ENCODE measurements at places on chromosomes 16 and 17. TPM values are rescaled to one million over a fixed set of nuclear protein-coding genes. Genes with fewer than 3 reads are reported as not detected.

VTN gene
- 2.7 TPM for polyA plus RNA-seq

OMG gene
- polyA plus RNA-seq, result 0.42 TPM

KCTD5 gene
- polyA plus RNA-seq, result 18.5 TPM

EZH1 gene
- polyA plus RNA-seq, result 23.4 TPM

KRT25 gene
- polyA plus RNA-seq, result not detected

TLCD3B gene
- 0.95 TPM for polyA plus RNA-seq

MYH11 gene
- 15.4 TPM for polyA plus RNA-seq

LRRC37A gene
- 1.6 TPM for polyA plus RNA-seq

MRPL58 gene
- polyA plus RNA-seq, result 23.8 TPM

ZNF385C gene
- polyA plus RNA-seq, result 16.1 TPM

RDM1 gene
- polyA plus RNA-seq, result 0.35 TPM

KRTAP4-1 gene
- not detected for polyA plus RNA-seq

ZNF785 gene
- 11.5 TPM for polyA plus RNA-seq

PTX4 gene
- 0.71 TPM for polyA plus RNA-seq

UNC45B gene
- 227 TPM for polyA plus RNA-seq

CHST4 gene
- not detected for polyA plus RNA-seq

PRRT2 gene
- polyA plus RNA-seq, result 12.4 TPM

KREMEN2 gene
- 6.1 TPM for polyA plus RNA-seq

RAB40B gene
- 40.8 TPM for polyA plus RNA-seq

NOD2 gene
- polyA plus RNA-seq, result 0.79 TPM

RABEP2 gene
- 13.2 TPM for polyA plus RNA-seq

E2F4 gene
- 31.7 TPM for polyA plus RNA-seq

HOXB1 gene
- not detected for polyA plus RNA-seq

ZFPM1 gene
- polyA plus RNA-seq, result 1.1 TPM

GSDMA gene
- not detected for polyA plus RNA-seq

TMEM208 gene
- 16.9 TPM for polyA plus RNA-seq

TBC1D3E gene
- not detected for polyA plus RNA-seq

MEFV gene
- polyA plus RNA-seq, result 0.22 TPM

SPATA22 gene
- 1.2 TPM for polyA plus RNA-seq

CES5A gene
- not detected for polyA plus RNA-seq

CFAP97D1 gene
- 0.10 TPM for polyA plus RNA-seq

C17orf50 gene
- polyA plus RNA-seq, result not detected

SLFN14 gene
- polyA plus RNA-seq, result not detected

NGFR gene
- 34.9 TPM for polyA plus RNA-seq

CMTM2 gene
- 0.59 TPM for polyA plus RNA-seq

BAHCC1 gene
- 13.6 TPM for polyA plus RNA-seq

PABPN1L gene
- polyA plus RNA-seq, result not detected

All from muscle of back (tissue), 13 donors.